ENCODE measurements at places on chromosomes 12 and 14.

- DNase-seq, result no peak
Observed at GRCh38 chr12:8912914-8913313, 1.4 kb upstream of the PHC1 start.

- no peak for DNase-seq
Observed at GRCh38 chr12:52119398-52120254, 40.1 kb downstream of the SMIM41 start.

- DNase-seq, result no peak
Observed at GRCh38 chr14:103881268-103882201, 34.2 kb upstream of the PPP1R13B start.

GRCh38 chr12:90305379-90305778 lies 596.7 kb upstream of the ATP2B1 start:
- DNase-seq, result no peak

GRCh38 chr12:53289891-53290290 lies 5.5 kb upstream of the PFDN5 start:
- DNase-seq, result no peak

DNA sequence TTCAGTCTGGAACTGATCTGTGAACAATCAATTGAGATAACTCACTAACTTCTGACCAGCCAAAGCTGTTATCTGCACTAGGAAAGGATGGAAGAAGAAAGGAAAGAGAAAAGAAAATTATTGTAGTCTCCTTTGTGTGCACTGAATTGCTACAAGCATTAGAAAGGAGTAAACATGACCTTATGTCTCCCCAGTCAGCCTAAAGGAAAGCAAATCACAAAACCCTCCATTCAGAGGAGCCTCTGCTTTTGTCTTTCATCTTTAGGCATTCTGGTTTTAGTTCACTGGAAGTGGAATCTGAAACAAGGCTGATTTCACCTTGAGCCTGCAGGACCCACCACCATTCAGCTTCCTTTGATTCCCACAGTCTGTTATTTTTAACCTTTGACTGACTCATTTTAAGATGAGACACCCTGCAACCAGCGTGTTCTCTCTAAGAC lies 26.0 kb downstream of the TBX3 start:
- no peak for DNase-seq

- no peak for DNase-seq
Observed at GRCh38 chr12:84455598-84455997, 457.0 kb downstream of the SLC6A15 start.

GRCh38 chr12:49698619-49699545 lies 8.3 kb downstream of the FMNL3 start:
- DNase-seq, result peak; percentile 91

GRCh38 chr14:90388437-90388836 lies 8.4 kb upstream of the CALM1 start:
- no peak for DNase-seq

DNA sequence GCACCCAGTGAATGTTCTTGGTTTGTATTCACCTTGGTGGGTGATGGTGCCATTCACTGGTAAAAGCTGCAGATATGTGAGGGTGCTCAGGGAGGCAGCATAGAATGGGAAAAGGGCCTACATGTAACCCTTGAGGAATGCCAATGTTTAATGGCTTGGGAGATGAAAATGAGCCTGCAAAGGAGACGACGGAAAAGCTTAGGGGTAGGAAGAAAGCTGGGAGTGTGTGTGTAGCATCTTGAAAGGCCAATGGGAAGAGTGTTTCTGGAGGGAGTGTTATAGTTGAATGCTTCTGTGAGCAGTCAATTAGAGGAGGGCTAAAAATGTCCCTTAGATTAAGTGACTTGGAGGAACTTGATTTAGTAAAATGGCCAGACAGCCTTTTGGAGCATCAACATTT lies 24.9 kb downstream of the PPM1A start:
- no peak for DNase-seq

DNA sequence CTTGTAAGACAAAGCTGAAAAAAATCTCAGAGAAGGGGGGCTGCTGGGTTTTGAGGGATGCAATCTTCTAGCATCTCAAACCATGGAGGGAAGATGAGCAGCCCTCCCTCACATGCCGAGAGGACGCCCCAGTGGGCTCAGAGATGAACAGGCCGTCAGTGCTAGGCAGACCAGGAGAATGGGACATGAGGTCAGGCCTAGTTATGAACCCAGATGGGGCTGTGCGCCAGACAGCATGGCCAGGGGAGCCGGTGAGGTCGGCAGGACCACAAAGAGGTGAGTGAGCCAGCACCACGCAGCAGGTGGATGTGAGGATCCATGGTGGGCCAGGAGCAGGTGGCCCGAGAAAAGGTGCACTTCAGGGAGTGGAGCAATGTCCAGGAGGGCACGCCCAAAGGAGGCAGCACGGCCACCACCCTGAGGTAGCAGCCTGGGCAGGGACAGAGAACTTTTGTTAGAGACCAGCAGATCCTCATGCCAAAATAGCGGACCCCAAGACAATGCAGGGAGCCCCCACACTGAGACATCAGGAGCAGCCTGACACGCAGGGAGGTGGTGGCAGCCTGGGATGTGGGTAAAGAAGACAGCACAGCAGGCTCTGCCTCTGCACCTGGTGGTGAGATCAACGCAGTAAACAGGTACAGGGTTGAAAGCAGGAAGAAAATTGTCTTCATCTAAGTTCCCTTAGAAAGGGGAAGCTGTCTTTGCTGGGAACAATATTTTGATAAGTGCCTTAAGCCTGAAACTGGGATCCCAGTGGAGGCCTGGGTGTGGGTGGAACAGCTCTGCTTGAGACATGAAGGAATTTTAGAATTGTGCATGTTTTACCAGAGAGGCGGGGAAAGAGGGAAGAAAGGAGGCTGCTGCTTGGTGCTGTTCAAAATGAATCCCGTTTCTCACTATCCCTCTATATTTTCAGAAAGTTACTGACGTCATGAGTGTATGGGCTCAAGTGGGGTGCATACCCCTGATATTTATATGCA lies 17.8 kb upstream of the MCRS1 start:
- DNase-seq, result no peak

DNA sequence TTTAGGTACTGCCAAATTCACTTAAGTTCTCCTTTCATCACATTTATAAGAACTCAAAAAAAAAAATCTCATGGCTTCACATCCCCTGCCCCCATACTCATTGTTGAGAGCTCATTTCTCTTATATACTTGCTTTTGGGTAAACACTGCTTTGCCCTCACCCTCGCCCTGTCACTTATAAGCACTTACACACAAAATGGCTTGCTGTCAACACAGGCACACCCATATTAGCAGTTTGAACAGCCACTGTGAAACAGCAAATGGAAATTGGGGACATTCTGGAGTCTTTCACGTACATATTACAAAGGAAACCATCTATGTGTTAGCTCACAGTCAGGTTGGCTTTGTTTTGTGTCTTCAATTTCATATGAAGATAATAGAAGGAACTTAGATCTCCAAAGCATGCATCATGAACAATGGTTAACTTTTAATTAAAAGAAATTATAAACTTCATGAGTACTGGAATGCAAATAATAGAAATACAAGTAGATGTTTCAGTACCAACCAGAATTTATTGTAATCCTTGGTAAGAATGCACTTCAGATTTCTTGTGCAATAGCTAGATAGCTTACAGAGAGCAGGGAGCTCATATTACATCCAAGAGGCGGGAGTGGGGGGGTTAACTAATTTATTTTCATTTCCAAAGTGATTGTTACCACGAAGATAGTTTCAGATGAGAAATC lies 272.2 kb downstream of the ALG10B start:
- DNase-seq, result no peak

DNA sequence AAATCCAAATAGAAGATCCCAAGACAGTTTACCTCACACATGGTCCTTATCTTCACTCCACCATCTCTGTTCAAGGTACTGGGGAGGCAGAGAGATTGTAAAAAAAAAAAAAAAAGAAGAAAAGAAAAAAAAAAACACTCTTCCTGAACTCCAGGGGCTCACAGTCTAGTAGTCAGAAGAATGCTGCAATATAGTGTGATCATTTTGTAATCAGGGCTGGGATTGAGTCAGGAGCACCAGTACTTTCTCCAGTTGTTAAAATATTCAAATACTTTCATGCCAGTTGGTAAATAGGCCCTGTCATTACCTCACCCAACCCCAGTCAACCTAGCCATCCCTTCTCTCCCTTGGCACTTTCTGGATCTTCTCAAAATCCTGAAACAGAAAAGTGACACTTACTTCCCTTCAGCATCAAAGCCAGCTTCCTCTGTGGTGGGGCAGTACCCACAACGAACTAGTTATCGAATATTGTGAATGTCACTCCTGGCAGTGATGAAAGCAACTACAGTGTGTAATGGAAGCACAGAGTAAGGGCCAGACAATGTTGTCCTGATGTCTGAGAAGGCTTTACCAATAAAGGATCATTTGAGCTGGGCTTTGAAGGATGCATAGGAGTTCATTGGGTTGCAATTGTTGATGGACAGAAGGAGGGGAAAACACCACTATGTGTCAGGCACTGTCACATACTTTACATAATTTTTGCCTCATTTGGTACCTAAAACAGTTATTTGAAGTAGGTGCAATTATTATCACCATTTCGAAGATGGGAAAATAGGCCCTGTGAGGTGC lies 44.3 kb upstream of the HSPB8 start:
- DNase-seq, result no peak

DNA sequence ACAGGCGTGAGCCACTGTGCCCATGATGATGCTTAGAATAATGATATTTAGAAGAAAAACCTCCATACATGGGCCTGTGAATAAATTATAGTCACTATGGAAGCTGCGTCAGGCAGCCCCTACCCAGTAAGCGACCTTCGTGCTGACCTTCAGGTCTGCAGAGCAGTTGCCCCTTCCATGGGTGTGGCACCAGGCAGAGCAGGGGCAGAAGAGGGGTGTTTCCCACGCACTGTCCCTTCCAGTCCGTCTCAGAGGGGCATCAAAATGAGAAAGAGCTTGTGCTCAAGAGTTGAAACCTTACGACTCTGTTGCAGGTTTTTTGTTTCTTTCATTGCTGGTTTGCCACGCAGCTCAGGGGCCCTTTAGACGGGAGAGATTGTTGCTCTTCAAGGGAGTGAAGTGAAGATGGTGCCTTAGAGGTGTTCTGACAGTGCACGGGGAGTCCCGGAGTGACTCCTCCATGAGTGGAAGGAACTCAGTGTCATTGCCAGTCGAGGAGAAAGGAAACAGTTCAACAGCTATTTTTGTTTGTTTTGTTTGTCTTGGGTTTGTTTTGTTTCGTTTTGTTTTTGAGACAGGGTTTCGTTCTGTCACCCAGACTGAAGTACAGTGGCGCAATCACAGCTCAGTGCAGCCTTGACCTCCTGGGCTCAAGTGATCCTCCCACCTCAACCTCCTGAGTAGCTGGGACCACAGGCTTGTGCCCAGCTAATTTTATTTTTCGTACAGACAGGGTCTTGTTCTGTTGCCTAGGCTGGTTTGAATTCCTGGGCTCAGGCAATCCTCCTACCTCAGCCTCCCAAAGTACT lies 13.9 kb downstream of the CKB start:
- no peak for DNase-seq

GRCh38 chr12:105076913-105077312 lies 7.3 kb downstream of the ALDH1L2 start:
- DNase-seq, result no peak

DNA sequence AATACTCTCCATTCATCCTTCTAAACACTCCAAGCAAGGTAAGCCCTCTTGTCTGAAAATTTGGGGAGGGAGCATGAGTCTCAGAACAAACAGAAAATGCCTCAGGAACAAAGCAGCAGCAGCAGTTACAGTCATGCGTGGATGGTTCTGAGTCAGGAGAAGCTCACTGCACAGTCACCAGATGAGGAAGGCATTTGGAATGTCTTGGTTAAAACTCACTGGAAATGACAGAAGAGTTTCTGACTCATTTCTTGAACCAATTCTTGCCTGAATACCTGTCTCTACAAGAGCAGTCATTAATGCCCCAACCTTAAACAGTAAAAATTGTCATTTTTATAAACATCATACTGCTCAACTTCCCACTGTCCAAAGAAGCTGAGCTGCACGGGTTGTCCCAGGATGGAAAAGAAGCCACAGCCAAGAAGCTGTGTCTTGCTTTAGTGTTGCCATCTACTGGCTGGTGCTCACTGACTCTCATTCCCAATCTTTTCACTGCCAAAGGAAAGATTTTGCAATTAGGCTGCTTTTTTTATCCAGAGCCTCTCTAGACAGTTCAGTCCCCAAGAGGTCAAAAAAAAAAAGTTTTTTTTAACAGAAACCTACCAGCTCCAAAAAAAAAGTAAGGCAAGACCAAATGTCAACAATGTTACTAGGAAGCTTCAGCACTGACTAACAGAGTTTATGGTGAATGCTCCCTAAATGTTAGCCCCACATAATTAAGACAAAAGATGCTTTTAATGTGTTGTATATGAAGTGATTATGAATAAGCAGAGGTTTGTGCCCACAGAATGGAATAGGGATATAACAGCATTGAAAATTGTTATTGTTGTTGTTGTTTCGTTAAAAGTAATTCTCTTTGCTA lies 40.4 kb downstream of the KICS2 start:
- DNase-seq, result no peak

GRCh38 chr12:49976557-49976956 lies 3.8 kb downstream of the AQP6 start:
- no peak for DNase-seq

- no peak for DNase-seq
Observed at GRCh38 chr12:6923003-6923732, 4.6 kb upstream of the ATN1 start.

DNA sequence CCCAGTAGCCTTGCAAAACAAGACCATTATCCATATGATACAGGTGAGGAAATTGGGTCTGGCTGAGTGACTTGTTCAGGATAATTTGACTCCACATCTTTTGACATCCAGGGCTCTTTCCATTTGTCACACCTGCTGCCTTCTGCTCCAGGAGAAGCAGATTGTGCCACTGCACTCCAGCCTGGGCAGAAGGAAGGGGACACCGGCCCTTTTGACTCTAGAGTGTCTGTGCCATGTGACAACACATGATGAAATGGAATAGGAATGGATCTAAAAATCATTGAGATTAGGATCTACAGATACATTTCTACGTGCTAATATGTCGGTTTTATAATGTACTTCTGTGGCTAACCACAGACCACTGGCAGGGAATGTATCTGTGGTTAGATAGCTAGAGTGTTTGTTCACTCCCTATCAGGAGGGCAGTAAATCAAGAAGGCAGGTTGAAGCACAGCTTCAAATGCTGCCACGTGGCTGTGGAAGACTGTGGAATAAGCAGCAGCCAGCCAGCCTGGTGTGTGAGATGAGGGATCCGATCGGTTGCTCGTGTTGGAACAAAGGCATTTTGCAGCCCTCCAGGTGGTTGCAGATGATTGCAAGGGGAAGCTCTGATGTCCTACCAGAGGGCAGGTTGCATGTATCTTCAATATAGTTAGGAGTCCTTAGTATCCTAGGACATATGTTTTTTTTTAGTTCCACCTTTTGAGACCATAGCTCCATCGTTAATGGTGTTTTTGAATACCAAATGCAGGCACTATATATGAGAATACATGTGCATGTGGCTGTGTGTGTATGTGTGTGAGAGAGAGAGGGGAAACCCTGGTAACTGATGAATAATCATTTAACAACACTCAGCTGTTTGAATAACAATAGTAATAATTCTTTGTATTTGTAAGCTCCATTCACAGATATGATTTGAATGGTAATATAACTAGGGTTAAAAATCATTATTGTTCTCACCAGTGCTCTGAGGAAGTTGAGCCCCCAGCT lies 28.6 kb downstream of the EML1 start:
- no peak for DNase-seq

All from GM12878 (cell line).